ENCODE measurements at places on chromosomes 2 and 18. TPM values are rescaled to one million over a fixed set of nuclear protein-coding genes. Genes with fewer than 3 reads are reported as not detected.

Gene SERPINB11
- not detected for total RNA-seq

Gene ADAM23
- 8.9 TPM for total RNA-seq

Gene TSHZ1
- total RNA-seq: 6.5 TPM

Gene ANKRD30BL
- total RNA-seq: not detected

Gene ZNF516
- 32.7 TPM for total RNA-seq

Gene NEB
- not detected for total RNA-seq

Gene CCDC195
- not detected for total RNA-seq

Gene CAPN14
- 0.35 TPM for total RNA-seq

Gene ELOA2
- not detected for total RNA-seq

Gene RND3
- 99.1 TPM for total RNA-seq

Gene CARF
- total RNA-seq: 6.5 TPM

Gene GCG
- not detected for total RNA-seq

Gene TNFAIP6
- total RNA-seq: not detected

Gene ANXA4
- total RNA-seq: 82.9 TPM

Gene CSRNP3
- total RNA-seq: 0.41 TPM

Gene ITPRIPL1
- total RNA-seq: not detected

Gene WNT6
- total RNA-seq: 0.33 TPM

Gene AGBL5
- 64.0 TPM for total RNA-seq

Gene CRACDL
- 29.6 TPM for total RNA-seq

Gene C2orf78
- total RNA-seq: not detected

Gene ASTL
- not detected for total RNA-seq

Gene HOXD12
- not detected for total RNA-seq

Gene SOX11
- not detected for total RNA-seq

Gene PLEK
- total RNA-seq: not detected

Gene COMMD1
- total RNA-seq: 16.3 TPM

Gene UGT1A6
- total RNA-seq: 549 TPM

Gene NAT8
- not detected for total RNA-seq

Gene SP110
- 6.8 TPM for total RNA-seq

Gene LDLRAD4
- total RNA-seq: 1.2 TPM

Gene LYG2
- total RNA-seq: not detected

Gene TMEM163
- 2.4 TPM for total RNA-seq

Gene TUBB8B
- not detected for total RNA-seq

Gene MC4R
- not detected for total RNA-seq

Gene FER1L5
- total RNA-seq: 0.09 TPM

Gene DNMT3A
- 43.1 TPM for total RNA-seq

Gene UGT1A10
- total RNA-seq: not detected

Gene LOXHD1
- not detected for total RNA-seq

Gene IL36B
- total RNA-seq: not detected

Gene TWIST2
- 5.0 TPM for total RNA-seq

Gene CFAP65
- total RNA-seq: not detected

Gene PRSS56
- total RNA-seq: not detected

Gene MC5R
- not detected for total RNA-seq

Gene KCTD1
- 20.7 TPM for total RNA-seq

Gene MBD2
- total RNA-seq: 80.9 TPM

Gene LCT
- total RNA-seq: not detected

Gene MC2R
- not detected for total RNA-seq

Gene SETBP1
- total RNA-seq: 9.0 TPM
